ENCODE measurements at places on chromosomes 16 and 17. TPM values are rescaled to one million over a fixed set of nuclear protein-coding genes. Genes with fewer than 3 reads are reported as not detected.

DNA sequence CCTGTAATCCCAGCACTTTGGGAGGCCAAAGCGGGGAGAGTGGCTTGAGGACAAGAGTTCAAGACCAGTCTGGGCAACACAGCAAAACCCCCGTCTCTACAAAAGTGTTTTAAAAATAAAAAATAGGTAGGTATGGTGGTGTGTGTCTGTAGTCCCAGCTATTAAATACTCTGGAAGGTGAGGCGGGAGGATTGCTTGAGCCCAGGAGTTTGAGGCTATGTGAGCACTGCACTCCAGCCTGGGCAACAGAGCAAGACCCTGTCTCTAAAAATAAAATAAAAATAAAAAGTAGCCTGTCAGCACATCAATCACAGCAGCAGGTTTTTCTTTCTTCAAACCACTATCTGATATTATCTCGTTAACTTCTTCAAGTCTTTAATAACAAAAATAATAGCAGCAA, 1.6 kb downstream of the USP31 start:
- no peak for DNase-seq

DNA sequence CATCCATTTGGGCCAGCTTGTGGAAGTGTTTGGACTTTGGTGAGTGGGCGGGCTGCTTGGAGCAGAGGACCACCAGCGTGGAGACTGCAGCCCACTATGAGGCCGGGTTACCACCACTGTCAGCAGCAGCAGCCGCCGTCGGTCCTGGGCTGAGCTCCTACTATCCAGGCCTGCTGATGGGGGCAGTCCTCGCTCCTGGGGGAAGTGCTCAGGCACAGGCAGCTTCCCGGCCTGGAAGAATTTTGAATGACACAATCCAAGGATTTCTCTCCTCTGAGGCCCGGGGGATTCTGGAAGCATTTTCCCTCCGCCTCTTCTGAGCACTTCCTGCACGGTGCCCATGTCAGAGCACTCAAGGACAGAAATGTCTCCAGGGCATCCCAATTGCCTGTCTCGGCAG, 5.3 kb upstream of the NOD2 start:
- no peak for DNase-seq

- no peak for DNase-seq
Observed at GRCh38 chr17:57586742-57587141, 158.4 kb downstream of the CCDC182 start.

DNA sequence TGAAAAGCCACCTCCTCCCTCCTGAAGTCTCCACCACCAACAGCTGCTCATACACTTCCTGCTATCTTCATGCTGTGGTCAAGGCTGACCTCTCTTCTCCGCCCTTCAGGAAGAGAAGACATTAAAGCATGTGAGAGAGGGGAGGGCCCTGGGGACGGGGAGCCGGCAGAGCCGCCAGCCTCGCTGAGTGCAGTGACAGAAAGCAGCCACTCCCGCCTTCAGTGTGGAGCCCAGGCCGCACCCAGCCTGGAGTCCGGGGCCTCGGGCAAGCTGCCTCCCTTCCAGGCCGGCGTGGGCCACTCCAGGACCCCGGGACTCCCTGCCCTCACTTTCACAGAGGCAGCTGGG, 94.7 kb upstream of the TNRC6C start:
- DNase-seq, result no peak

DNA sequence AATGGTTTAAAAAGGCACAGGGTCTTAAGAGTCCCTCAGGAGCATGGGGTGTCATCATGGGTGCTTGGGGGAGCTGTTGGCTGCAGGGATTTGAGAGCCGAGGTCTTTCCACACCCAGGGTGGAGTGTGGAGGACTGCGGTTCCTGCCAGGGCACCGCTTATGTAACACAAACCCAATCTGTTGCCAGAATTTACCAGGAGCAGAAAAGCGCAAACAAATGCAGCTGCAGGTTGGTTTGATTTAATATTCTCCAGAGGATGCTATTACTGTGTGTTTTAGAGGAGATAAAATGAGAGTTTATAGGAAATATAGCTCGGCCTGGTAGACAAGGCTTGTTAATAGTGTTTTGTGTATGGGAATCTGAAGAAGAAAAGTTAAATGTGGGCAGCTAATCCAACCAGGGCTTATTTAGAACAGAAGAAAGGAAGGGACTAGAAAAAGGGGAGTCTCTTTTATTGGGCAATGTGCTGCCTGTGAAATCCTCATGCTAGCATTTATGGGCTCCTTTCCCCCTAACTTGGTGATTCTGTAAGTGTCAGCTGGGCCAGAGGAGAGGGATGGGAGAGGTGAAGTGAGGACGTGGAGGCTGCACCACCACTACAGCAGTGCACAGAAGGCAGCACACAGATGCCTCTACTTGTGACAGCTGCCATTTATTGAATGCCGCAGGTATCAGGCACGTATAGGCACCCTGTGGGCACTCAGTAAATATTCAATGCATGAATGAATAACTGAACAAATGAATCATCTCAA, 174.7 kb downstream of the KATNIP start:
- no peak for DNase-seq

DNA sequence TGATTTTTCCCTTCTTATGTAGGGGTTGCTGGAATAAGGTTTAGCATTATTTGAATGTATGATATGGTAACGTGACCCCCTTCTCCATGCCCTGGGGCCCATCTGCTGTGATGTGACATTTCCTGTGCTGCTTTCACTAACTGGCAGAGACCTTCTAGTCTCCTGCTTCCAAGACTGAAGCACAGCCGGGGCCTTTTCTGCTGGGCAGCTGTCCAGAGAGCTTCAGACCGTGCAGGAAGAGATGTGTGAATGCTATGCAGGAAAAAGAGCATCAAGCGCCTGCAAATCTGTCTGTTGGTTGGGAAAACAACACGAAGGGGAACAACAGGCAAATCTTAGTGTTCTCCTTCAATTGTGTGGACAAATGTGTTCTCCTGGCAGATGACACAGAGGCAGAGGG, 128.5 kb downstream of the SPACA3 start:
- no peak for DNase-seq

DNA sequence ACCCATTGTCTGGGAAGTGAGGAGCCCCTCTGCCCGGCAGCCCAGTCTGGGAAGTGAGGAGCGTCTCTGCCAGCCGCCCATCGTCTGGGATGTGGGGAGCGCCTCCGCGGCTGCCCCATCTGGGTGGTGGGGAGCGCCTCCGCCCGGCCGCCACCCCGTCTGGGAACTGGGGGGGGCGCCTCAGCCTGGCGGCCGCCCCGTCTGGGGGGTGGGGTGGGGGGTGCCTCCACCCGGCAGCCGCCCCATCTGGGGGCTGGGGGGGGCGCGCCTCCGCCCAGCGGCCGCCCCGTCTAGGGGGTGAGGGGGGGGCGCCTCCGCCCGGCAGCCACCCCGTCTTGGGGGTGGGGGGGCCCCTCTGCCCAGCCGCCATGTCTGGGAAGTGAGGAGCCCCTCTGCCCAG, 78.4 kb downstream of the RPGRIP1L start:
- no peak for DNase-seq

DNA sequence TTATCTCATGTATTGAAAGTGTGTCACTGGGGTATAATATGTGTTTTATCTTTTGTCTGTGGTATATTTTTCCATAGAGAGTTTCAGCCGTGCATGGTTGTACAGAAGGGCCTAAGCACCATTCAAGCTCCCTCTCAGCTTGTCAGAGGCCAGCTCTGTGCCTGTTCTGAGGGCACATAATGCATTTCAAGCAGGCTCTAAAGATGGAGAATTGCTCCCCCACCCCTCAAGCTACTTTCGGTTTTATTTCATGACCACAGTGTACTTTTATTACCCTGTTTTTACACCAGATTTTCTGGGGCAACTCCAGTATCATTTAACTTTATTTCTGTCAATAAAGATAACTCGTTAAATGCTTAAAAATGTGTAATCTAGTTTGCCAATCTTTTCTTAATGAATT, 131.7 kb downstream of the SHISA6 start:
- DNase-seq, result no peak

DNA sequence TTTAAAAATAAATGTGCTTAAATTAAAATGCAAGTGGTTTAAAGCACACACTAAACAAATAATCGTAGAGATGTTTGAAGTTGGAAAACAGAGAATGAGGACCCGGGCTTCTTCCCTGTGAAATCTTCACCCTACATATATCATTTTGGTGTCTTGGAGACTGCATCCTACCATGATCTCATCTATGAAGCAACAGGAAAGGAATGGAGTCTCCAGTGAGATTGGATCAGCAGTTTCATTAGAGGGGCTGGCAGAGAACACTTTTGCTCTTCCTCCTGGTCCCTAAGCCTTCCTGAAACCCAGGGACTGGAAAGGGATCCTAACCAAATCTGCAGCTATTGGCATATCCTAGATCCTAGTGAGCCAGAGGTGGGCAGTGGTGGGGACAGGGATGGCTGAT, 85.0 kb downstream of the GRIN2A start:
- DNase-seq, result no peak

DNA sequence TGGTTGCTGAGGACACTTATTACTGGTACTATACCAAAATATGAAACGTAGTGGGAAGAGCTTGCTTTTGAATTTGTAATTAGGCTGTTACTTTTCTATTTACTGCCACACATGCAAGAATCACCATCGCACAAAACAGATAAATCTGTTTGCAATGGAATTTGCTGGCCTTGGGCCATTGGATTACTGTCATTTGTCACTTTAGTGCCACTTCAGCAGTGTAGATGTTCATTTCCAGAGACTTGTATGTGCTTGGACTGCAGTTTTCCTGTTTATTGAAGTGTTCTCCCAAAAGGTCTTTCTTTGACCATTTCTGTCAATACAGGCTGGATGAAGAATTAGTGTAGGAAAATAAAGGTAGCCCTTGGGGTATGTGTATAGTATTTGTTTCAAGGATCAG, 4.5 kb downstream of the USP10 start:
- DNase-seq, result no peak

GRCh38 chr16:822909-823297, 22.4 kb upstream of the GNG13 start:
- DNase-seq, result no peak

The CALB2 gene
- total RNA-seq, result 0.81 TPM

The GNGT2 gene
- 3.1 TPM for total RNA-seq

The OR1A1 gene
- not detected for total RNA-seq

The GINS2 gene
- total RNA-seq, result 2.0 TPM

The C1QTNF8 gene
- total RNA-seq, result 7.0 TPM

The EVPLL gene
- total RNA-seq, result not detected

The C16orf89 gene
- 11.6 TPM for total RNA-seq

The PRR11 gene
- total RNA-seq, result 0.71 TPM

The KIF2B gene
- total RNA-seq, result not detected

Measured in thoracic aorta (tissue), 2 donors.